ENCODE measurements at places on chromosomes 2 and 18. TPM values are rescaled to one million over a fixed set of nuclear protein-coding genes. Genes with fewer than 3 reads are reported as not detected.

Gene CCDC178
- polyA plus RNA-seq: not detected

Gene MYO3B
- polyA plus RNA-seq: 0.02 TPM

Gene TXNDC9
- polyA plus RNA-seq: 33.9 TPM

Gene CYP27A1
- 4.5 TPM for polyA plus RNA-seq

Gene L3MBTL4
- polyA plus RNA-seq: 0.02 TPM

Gene RALBP1
- polyA plus RNA-seq: 31.6 TPM

Gene UGT1A5
- not detected for polyA plus RNA-seq

Gene PCARE
- not detected for polyA plus RNA-seq

Gene ERBB4
- not detected for polyA plus RNA-seq

Gene IL36B
- not detected for polyA plus RNA-seq

Gene EIF2AK3
- polyA plus RNA-seq: 5.3 TPM

Gene LCT
- polyA plus RNA-seq: not detected

Gene DNAH6
- polyA plus RNA-seq: 0.09 TPM

Gene B3GNT7
- 0.07 TPM for polyA plus RNA-seq

Gene ANKRD30B
- not detected for polyA plus RNA-seq

Gene DNMT3A
- 4.4 TPM for polyA plus RNA-seq

Gene HIBCH
- polyA plus RNA-seq: 11.9 TPM

Gene SLC11A1
- 0.07 TPM for polyA plus RNA-seq

Gene ITM2C
- 274 TPM for polyA plus RNA-seq

Gene ERICH2
- not detected for polyA plus RNA-seq

Gene DDX18
- polyA plus RNA-seq: 34.6 TPM

Gene STON1
- polyA plus RNA-seq: 3.1 TPM

Gene MLPH
- polyA plus RNA-seq: 23.7 TPM

Gene TM4SF20
- polyA plus RNA-seq: 0.06 TPM

Gene RUFY4
- not detected for polyA plus RNA-seq

Gene SLC4A5
- 0.20 TPM for polyA plus RNA-seq

Gene MROH2A
- not detected for polyA plus RNA-seq

Gene IL36A
- polyA plus RNA-seq: not detected

Gene ZSWIM2
- polyA plus RNA-seq: 0.09 TPM

Gene FARP2
- 15.5 TPM for polyA plus RNA-seq

Gene RIT2
- polyA plus RNA-seq: not detected

Gene DNAJC5G
- polyA plus RNA-seq: not detected

Gene MAT2A
- 223 TPM for polyA plus RNA-seq

Gene KIAA2012
- polyA plus RNA-seq: 0.04 TPM

Gene SERPINB2
- 32.1 TPM for polyA plus RNA-seq

Gene TEKT4
- not detected for polyA plus RNA-seq

Gene CTAGE1
- polyA plus RNA-seq: 0.10 TPM

Gene GDF7
- polyA plus RNA-seq: 0.02 TPM

Gene DSEL
- polyA plus RNA-seq: 16.8 TPM

Gene C2orf68
- polyA plus RNA-seq: 10.1 TPM

Gene SEPTIN10
- 42.4 TPM for polyA plus RNA-seq

Gene MEIS1
- 51.8 TPM for polyA plus RNA-seq

Gene HOXD10
- polyA plus RNA-seq: not detected

Gene SERPINB4
- polyA plus RNA-seq: not detected

Gene HNMT
- 6.4 TPM for polyA plus RNA-seq

Gene SLC19A3
- not detected for polyA plus RNA-seq

Gene NAT8
- not detected for polyA plus RNA-seq

Gene ZNF892
- 0.49 TPM for polyA plus RNA-seq

Gene NPHP1
- 2.5 TPM for polyA plus RNA-seq

Gene SCG2
- 0.46 TPM for polyA plus RNA-seq

Gene DOK6
- 1.6 TPM for polyA plus RNA-seq

Gene LRRC30
- polyA plus RNA-seq: not detected

Gene ASIC4
- polyA plus RNA-seq: not detected

Gene WDPCP
- 2.0 TPM for polyA plus RNA-seq

Gene CAPN14
- 0.07 TPM for polyA plus RNA-seq

Measured in IMR-90 (cell line).